NCI-H2029 treated with DMSO at 0.1 percent for 48 hours (cell line): ENCODE measurements at places on chromosomes 6 and 20.

GRCh38 chr6:25872814-25873213 is 1.2 kb downstream of the SLC17A3 start:
- no peak for DNase-seq

DNA sequence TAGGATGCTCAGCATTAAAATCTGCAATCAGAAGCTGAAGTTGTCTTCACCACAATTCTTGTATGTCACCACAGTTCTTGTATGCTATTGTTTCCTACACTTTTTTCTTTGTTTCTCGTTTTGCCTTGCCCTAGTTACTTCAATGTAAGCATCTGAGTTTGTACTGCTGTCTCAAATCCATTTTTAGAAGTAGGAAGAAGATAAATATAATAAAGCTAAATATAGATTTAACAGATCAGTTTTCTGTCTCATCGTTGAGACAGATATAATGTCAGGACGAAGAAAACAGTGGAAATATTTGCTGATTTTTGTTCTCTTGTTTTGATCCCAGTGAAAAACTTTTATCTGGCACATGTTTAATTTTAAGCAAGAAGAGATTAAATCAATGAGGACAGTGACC is 318.0 kb downstream of the QKI start:
- DNase-seq = no peak

- DNase-seq = no peak
These were observed 6.5 kb downstream of the COL11A2 start for GRCh38 chr6:33185654-33186187.

DNA sequence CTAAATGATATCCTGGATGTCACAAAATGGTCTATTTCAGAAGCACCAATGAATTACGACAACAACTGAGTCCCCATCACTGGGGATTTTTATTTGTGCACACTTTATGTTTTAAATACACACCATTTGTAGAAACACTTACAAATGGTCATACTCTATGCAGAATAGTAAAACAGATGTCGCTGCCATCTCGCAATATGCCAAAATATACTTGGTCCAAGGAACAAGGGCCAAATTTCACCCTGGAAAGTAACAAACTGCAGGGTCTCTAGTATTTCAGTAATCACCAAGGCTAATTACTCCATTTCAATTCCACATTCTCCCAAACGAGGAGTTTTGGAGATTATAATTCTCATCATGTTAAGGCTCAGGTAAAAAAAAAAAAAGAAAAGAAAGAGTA is 215.2 kb downstream of the LMBRD1 start:
- no peak for DNase-seq

GRCh38 chr20:13533946-13534345 is 104.8 kb downstream of the TASP1 start:
- no peak for DNase-seq

GRCh38 chr20:9999645-10000044 is 35.1 kb upstream of the ANKEF1 start:
- DNase-seq = no peak

GRCh38 chr6:168201799-168202198 is 117.8 kb downstream of the DACT2 start:
- no peak for DNase-seq

DNA sequence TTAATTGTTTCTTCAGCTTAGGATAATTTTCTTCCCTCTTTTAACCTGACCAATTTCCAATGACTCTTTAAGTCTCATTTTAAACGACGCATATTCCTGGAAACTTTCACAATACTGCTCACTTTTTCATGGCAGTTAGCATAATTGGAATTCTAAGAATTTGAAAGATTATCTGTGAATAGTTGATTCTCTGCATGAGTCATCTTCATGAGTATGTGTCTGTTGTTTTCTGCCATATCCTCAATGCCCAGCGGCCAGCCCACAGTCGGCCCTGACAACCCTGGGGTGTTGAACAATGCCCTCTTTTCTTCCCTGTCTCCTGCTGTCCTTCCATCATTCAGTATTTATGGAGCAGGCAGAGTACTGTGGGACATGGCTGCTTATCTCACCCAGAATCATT is 554.2 kb downstream of the CDH26 start:
- DNase-seq = no peak
